Renal cortex interstitium (tissue), 15 donors: ENCODE measurements at places on chromosomes 3 and 15. TPM values are rescaled to one million over a fixed set of nuclear protein-coding genes. Genes with fewer than 3 reads are reported as not detected.

The LRRC2 gene
- polyA plus RNA-seq: 2.4 TPM

GRCh38 chr3:167521006-167521355 is 47.1 kb upstream of the SERPINI2 start:
- no peak for DNase-seq

DNA sequence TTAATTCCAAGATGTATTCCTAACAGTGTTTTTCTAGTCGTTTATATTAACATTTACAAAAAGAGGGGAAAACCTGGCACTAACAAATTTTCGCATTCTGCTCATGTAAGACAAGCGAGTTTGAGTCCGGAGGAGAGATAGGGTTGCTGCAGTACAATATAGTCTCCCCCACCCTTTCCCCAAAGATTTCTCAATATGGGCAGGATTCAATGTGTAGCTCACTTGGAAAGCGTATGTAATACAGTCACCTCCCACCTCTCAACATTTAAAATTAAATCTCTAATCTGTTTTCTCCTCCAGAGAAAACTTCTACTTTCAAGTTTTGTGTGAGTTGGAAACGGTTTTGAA is 57.9 kb downstream of the CMSS1 start:
- DNase-seq: no peak

DNA sequence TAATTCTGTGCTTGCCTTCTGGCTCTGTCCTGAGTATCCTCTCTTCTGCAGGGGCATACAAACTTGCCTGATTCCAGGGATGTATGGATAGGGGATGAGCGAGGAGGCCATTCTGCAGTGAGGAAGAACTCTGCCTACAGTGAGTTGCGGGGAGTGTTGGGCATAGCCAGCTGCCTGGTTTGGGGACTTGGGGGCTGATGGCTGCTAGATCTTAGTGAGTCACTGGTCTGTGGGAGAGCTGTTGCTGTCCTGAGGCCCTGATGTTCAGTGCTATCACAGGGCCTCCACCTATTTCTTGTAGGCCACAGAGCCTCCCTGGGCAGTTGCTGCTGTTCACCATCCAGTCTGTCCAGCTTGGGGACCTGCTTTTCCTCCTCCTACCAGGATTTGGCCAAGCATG is 20.3 kb downstream of the CDAN1 start:
- DNase-seq: no peak

- DNase-seq: no peak
Observed at GRCh38 chr15:66040211-66040892, 171.1 kb downstream of the RAB11A start.

DNA sequence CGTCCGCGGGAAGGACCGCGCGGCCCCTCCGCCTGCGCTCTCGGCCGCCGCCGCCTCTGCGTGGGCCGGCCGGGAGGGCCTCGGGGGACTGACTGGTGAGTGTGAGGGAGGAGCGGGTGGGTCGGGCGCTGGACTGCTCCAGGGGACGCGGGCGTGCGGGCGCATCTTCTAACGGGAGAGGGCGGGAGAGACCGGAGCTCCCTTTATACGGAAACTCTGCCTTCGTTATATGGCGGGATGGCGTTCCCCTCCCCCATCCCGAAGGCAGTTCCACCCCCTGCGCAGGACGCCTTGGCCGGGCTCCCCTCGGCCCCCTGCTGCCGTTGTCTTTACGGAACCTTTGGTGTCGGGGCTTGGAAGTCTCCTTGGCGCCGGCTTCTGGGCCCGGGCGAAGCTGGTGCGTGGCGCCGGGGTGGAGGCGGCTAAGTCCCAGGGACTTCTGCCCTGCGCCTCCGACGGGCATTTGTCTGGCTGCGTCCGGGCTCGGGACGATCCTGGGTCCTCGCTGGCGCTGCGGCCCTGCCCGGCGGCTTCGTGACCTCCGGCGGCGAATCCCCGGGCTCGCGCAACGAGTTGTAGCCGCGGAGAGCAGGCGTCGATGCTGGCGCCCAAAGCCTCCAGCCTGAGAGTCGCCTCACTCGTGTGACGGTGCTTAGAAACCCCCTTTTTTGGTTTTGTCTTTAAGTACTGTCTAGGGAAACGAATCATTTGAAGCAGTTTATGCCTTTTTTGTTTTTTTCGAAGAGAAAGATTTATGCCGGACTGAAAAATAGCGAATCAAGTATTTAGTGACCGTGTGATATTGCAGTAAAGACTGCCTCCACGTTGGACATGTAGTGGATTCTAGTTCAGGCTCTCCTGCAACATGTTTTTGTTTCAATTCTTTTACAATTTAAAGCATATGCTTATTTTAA is 623 bp downstream of the ZNF639 start:
- no peak for DNase-seq

- no peak for DNase-seq
Observed at GRCh38 chr3:4083225-4084015, 219.7 kb upstream of the SETMAR start.

DNA sequence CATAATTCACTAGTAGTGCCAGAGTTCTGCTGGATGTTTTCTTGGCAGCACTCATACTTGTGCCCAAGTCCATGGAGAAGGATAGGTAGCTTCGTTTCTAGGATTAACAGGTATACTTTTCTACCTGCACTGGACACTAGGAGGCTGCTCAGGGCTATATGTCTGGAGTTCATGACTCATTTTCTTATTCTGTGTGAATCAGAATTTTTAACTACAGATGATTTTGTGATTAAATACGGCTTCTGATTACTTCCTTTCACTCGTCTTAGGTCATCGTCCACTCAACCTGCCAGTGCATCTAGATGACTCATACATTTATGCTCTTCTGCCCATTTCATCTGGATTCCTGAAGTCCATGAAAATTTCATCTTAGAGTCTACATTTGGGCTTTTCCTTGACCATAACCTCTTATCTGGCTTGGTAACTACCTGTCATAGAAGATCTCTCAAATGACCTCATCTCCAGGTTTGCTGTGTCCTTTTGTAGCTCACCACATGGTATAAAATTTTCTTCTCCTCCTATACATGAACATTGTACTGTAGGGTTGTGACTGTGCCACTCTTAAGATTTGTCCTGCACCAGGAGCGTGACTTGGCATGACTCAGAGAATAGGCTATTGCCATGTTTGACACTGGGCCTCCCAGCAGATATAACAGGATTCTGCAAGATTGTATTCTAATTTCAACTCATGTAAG is 66.7 kb upstream of the GCSAM start:
- no peak for DNase-seq

The TUBGCP5 gene
- 35.6 TPM for polyA plus RNA-seq

The FBXO40 gene
- polyA plus RNA-seq: not detected

DNA sequence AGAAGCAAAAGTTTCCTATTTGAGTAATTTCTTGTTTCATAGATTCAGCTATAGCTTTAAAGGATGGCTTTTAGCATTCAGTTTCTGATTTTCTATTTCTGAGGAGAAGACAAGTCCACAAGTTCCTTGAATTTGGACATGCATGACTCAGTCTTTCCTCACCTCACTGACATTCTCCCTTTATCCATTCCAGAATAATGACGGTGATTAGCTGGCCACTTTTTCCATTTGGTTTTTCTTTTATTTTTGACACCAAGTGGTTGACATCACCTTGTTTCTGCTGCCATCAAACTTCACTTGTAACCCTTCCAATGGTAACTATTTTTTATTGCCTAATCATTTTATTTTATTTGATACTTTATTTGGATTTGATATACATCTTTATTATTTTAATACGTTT is 404.4 kb upstream of the KCNMB2 start:
- no peak for DNase-seq

The LMAN1L gene
- polyA plus RNA-seq: not detected

GRCh38 chr3:72839057-72839456 is 9.2 kb downstream of the SHQ1 start:
- no peak for DNase-seq

- no peak for DNase-seq
Observed at GRCh38 chr3:71175691-71176365, 407.7 kb downstream of the FOXP1 start.

GRCh38 chr3:84893211-84893610 is 65.6 kb upstream of the CADM2 start:
- DNase-seq: no peak

GRCh38 chr15:69806287-69806915 is 291.3 kb downstream of the TLE3 start:
- DNase-seq: no peak

- no peak for DNase-seq
Observed at GRCh38 chr3:143653935-143654334, 194.3 kb downstream of the SLC9A9 start.

The ARGFX gene
- polyA plus RNA-seq: not detected

The CCR5 gene
- polyA plus RNA-seq: 0.32 TPM

- no peak for DNase-seq
Observed at GRCh38 chr3:194888916-194889315, 203.2 kb downstream of the FAM43A start.

DNA sequence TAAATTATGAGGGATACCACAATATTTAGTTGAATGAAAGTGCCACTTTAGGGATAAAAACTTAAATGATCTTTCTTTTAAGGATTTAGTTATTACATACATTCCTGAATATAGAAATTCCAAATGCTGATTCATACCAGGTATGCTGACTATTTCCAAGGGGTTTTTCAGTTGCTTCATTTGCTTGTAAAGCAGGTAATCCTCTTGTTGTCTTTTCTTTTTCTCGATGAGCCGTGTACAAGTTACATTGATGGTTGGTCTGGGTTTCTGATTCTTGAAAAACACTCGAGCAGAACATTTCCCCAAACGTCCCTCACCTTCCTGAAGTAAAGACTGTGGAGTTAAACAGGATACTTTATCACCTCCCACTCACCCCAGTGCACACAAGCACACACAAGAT is 21.7 kb downstream of the RARRES1 start:
- DNase-seq: no peak

GRCh38 chr3:119346076-119346496 is 51.9 kb downstream of the ARHGAP31 start:
- DNase-seq: no peak

DNA sequence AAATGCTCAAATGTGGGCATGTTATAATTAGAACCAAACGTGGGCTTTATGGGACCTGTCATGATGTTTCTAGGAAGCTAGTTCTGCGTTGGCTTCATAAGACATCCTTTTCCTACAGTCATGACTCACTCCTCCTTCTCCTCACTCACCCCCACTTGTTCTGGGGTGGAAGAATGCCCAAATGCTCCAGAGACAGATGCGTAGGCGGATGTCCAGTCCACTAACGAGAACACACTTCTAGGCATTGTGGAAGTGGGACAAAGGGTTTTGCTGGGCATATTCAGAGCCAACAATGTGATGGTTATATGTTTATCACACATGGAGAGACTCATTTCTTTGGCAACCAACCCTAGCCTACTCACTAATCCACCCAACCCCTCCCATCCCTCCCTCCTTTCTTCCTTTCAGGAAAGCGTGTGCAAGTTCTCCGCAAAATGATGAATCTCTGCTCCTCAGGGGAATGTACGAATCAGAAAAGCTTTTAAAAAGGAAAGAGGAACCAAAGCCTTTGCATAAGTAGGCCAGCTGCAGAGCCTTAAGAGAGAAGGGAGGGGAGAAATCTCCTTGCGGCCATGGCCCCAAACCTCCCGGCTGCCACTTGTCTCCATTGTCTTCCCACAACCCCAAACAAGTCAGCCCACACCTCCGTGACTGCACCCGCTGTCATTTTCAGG is 123.0 kb upstream of the SPRED1 start:
- peak; percentile 53 for DNase-seq

The TUSC7 gene
- polyA plus RNA-seq: not detected

- no peak for DNase-seq
Observed at GRCh38 chr3:153277029-153277428, 115.0 kb downstream of the RAP2B start.

- DNase-seq: no peak
Observed at GRCh38 chr15:69668963-69669362, 216.3 kb downstream of the RPLP1 start.

The NANOGP8 gene
- not detected for polyA plus RNA-seq

The CLDN18 gene
- polyA plus RNA-seq: 1.8 TPM

The LTF gene
- polyA plus RNA-seq: 3.4 TPM

The GOLGA6A gene
- 0.51 TPM for polyA plus RNA-seq

DNA sequence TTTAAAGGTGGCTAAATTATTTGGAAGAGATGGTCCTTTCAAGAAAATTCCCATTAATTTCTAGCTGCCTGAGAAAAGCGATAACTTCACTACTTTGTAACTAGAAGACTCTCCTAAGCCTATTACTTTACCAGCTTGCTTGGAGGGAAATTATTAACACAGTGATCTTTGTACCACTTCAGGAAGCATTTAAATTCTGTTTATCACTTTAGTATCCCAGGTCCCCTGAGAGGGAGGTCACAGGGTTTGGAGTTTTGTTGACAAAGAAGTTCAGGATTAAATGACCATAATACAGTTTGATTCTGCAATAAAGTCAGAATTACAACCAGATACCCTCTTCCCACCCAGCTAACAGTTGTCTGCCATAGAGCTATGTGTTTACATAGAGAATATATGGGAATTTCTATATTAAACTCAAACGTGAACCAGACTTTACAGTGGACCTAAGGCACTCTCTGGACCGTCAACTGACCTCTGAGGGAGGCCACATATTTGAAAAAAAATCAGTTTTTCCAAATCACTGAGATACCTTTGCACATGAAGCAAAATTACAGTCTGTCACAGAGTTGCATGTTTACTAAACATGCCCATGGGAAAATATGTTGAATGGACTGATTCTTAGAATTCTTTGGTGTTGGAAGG is 3.0 kb downstream of the SLC27A2 start:
- no peak for DNase-seq

DNA sequence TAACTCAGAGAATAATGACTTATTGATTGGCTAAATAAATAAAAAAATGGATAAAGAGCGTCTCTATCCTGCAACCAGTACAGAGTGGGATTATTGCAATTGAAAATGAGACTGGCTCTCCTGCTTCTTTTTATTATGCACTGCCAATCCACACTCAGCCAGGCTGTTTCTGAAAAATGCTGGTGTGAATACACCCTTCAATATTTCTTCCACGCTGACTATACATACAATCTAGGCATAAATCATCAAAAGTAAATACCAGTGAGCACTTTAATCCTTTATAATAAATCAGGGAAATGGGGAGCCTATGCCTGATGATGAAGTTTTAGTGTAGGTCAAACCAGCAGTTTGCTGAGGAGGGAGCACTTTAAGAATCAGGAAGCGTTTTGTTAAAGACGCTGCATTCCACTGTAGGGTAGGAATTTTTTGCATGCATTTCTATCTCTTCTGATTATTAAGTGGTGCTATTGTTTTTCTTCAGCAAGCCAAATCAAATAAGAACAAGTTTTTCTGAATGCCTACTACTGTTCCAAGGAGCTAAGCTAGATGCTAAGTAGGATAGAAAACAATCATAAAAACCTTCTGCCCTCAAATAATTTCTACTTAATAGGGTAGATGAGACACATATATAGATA is 781.5 kb downstream of the TBL1XR1 start:
- DNase-seq: no peak

GRCh38 chr15:80727596-80727995 is 32.5 kb downstream of the ABHD17C start:
- DNase-seq: no peak

DNA sequence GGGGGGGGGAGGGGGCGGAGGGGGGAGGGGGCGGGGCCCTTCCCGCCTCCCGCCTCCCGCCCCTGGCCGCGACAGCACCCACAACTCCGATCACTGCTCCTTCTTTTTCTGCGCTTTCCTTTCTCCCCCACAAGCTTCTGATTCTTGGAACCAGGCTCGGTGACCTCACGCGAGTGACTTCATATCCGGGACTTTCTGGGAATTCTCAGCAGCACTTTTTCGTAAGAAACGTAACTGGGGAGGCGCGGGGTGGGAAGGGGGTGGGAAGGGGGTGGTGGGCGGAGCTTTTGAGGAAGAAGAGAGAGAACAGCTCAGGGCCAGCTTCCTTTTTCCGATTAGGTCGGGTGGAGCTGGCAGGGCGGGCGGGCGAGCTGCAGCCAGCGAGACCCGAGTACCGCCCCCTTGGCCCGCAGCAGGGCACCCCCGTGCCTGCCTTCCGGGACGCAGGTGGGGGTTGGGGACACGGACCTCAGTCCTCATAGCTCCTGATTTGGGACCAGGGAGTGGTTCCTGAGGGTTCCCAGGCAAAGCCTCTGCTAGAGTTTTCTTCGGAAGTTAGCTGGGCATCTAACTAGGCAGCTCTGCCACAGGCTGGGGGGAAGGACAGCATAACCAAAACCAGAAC is 14.6 kb downstream of the XIRP1 start:
- peak; percentile 88 for DNase-seq
